Activated T-helper 1 cell treated with anti-CD3 and anti-CD28 coated beads, Interleukin-12 subunit alpha, Interleukin-12 subunit beta, Interleukin-2, Interleukin-4 antibody, amounts not matched to agents 30 ng/mL and 10 ng/mL and 1 ng/mL, durations not matched to agents 14 hours and 24 hours and 36 hours (primary cell): ENCODE measurements at places on chromosomes 16 and 17. TPM values are rescaled to one million over a fixed set of nuclear protein-coding genes. Genes with fewer than 3 reads are reported as not detected.

ERCC4 gene
- 15.9 and 18.6 TPM in 2 replicates for total RNA-seq

CDRT4 gene
- 2.1 and 2.4 TPM in 2 replicates for total RNA-seq

ENPP7 gene
- 0.10 and 0.16 TPM in 2 replicates for total RNA-seq

ADAMTS18 gene
- 0.05 TPM in 1 of 2 replicates, not detected in the other for total RNA-seq

NOS2 gene
- total RNA-seq: not detected in 2 replicates

SHISA6 gene
- total RNA-seq: not detected in 2 replicates

GCGR gene
- not detected in 2 replicates for total RNA-seq

SLC35G6 gene
- not detected in 2 replicates for total RNA-seq

PRRT2 gene
- 1.0 and 1.3 TPM in 2 replicates for total RNA-seq

ITGAD gene
- total RNA-seq: not detected in 2 replicates

TMEM98 gene
- 0.57 and 1.0 TPM in 2 replicates for total RNA-seq

SDR42E2 gene
- total RNA-seq: not detected in 2 replicates

KRT27 gene
- not detected in 2 replicates for total RNA-seq

ARHGDIG gene
- total RNA-seq: not detected in 2 replicates

PARD6A gene
- total RNA-seq: 13.4 and 16.1 TPM in 2 replicates

ELMO3 gene
- 8.5 and 9.0 TPM in 2 replicates for total RNA-seq

KRTAP3-1 gene
- total RNA-seq: not detected in 2 replicates

PPP4C gene
- total RNA-seq: 133 and 147 TPM in 2 replicates

SLX1B gene
- 59.6 and 63.3 TPM in 2 replicates for total RNA-seq

TBC1D3E gene
- total RNA-seq: not detected in 2 replicates

CCL2 gene
- 0.39 and 0.65 TPM in 2 replicates for total RNA-seq

CES3 gene
- total RNA-seq: 5.6 and 7.3 TPM in 2 replicates

ROGDI gene
- total RNA-seq: 3.3 and 3.5 TPM in 2 replicates

TEX19 gene
- total RNA-seq: 0.10 TPM in 1 of 2 replicates, not detected in the other

NPIPA2 gene
- total RNA-seq: 6.2 and 6.9 TPM in 2 replicates

XYLT1 gene
- total RNA-seq: 16.4 and 20.1 TPM in 2 replicates

HS3ST3B1 gene
- total RNA-seq: 32.3 and 33.8 TPM in 2 replicates

CD300H gene
- not detected in 2 replicates for total RNA-seq

NQO1 gene
- total RNA-seq: 9.7 and 9.8 TPM in 2 replicates
